Activated T-cell treated with anti-CD3 and anti-CD28 coated beads for 24 hours (primary cell): ENCODE measurements at places on chromosomes 1 and 21.

DNA sequence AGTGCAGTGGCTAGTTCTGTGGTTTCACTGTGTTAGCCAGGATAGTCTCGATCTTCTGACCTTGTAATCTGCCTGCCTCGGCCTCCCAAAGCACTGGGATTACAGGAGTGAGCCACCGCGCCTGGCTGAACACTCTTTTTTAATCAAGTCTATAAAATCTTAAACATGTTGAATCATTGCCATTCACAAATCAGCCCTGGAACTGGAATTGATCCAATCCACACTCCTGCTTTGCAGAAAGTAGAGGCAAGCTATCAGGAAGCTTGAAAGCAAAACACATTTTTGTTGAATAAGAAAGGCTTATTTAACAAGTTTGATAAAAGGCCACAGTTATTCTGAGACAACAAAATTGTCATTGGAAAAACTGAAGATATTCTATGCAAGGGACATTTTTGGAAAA lies 18.3 kb upstream of the EFHD2 start:
- no peak for DNase-seq

- DNase-seq = no peak
Measured at GRCh38 chr1:68969441-68969840, 472.6 kb upstream of the DEPDC1 start.

DNA sequence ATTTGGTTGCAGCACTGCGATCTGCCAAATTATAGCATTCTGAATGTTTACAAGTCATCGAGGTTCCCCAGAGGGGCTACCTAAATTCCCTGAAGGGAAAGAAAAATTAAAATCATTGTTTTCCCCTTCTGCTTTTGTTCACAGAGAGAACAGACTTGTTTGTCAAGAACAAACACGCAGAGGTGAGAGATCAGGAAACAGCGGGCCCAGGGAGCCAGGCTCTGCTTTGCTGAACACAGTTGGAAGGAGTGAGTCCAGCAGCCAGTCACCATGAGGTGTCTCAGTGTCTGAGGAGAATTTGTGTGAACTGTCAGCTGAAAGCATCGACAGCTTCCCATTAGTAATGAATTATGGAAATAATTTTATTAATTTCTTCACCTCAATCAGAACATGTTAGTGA lies 52.5 kb downstream of the RWDD3 start:
- no peak for DNase-seq

GRCh38 chr1:212432661-212433576 lies at the start of gene NENF:
Gene NENF, plus strand, starts transcription at chr1:212432920. Its CDS starts 24 bp downstream, at chr1:212432944.
- peak; percentile 74 for DNase-seq

- DNase-seq = peak; percentile 16
Measured at GRCh38 chr1:7783178-7783711, 846 bp upstream of the PER3 start.

DNA sequence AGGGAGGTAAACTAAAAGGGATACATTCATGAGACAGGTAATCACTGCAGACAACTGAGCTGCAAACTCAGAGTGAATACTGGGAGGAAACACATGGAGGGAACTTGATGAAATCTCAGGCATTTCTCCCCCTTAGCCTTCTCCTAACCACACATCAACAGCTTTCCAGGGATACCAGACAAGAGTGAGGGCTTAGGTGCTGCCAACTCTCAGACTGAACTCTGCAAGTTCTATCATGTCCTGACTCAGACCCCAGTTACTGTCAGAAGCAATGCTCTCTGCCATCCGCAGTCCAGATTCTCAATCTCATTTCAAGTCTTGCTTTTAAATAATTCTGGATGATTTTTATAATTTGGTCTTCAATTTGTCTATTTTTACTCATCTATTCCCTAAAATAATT lies 267.3 kb downstream of the LTN1 start:
- no peak for DNase-seq

DNA sequence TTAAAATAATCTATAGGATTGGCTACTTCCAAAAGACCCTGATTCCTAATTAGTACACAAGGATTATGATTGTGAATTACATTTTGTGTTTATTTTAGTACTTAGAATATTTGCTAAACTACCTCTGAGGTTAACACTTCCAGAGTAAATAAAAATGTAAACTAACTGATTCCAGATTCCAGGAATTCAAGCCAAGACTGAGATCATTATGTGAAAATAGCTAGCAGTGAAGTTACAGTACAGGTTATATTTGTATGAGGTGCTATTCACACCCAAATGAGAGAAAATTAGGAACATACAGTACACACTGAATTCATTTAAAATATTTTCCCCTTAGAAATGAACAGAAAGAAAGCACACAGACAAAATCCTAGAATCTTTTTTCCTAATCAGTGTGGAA lies 28.8 kb downstream of the TTLL7 start:
- DNase-seq = no peak

DNA sequence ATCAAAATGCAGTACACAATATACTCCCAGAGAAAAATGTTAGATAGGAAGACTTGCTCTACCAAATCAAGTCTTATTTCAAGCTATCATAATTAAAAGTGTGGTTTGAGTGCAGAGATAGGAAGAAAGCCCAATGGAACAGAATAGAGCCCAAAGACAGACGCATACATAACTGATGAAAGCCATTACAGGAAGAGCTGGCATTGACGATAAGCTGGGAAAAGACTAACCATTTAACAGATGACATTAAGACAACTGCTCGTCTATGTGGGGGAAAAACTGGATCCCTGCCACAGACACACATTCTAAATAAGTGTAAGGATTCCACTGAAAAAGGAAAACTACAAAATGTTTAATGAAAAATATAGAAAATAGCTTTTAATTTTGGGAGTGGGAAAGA lies 85.5 kb downstream of the NGF start:
- DNase-seq = no peak

GRCh38 chr1:96901783-96902363 lies 180.3 kb downstream of the PTBP2 start:
- no peak for DNase-seq

- no peak for DNase-seq
Measured at GRCh38 chr1:205071028-205071409, 13.2 kb downstream of the TMEM81 start.

GRCh38 chr1:10857687-10858086 lies 61.2 kb upstream of the CASZ1 start:
- DNase-seq = no peak

DNA sequence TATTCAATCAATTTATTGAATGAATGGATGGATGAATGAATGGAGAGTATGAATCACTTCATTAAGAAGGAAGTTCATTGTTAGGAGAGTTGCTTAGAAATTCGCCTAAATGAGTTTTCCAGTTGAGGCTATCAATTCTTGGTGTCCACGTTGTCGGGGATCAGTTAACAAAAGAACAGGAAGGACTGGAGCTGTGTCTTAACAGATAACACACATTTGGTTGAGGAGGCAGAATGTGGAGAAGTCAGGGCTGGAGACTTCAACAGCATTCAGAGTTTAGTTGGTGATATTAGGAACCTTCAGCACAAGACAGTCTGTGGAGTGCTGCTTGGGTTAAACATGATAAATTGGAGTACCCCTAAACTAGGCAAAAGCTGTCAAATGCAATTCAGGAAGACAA lies 33.7 kb downstream of the ZBTB18 start:
- no peak for DNase-seq

DNA sequence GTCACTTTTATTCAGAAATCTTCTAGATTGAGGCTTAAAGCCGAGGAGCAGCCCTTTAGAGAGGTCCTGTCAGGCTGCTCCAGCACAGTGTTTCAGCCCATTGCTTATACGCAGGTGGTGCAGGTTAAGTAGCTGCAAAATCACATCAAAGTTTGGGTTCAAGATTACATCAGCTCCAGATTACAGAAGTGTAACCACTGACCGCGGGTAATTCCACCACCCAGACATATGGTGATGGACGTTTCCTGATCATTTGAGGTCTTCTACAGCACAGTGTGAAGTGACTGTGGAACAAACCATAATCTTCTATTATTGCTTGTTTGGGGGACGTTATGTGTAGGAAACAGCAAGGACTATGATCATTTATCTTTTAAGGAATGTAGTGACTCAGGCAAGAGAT lies 11.8 kb downstream of the C1orf115 start:
- no peak for DNase-seq

DNA sequence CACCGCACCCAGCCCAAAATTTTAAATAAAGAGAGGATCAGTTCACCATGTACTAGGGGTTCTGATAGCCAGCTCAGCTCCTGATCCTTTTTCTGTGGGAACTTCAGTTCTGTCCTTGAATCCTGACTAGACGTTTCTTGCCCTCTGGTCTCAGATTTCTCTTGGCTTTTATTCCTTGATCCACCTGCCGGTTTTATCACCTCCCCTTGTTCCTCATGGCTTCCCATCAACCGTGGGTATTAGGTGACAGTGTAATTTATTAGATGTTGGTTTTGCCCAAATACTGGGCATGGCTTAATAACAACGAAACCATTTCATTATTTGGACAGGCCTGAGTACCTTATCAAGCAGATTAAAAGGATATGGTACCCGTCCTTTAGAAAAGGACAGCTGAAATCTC lies 22.5 kb downstream of the SLC45A1 start:
- no peak for DNase-seq

DNA sequence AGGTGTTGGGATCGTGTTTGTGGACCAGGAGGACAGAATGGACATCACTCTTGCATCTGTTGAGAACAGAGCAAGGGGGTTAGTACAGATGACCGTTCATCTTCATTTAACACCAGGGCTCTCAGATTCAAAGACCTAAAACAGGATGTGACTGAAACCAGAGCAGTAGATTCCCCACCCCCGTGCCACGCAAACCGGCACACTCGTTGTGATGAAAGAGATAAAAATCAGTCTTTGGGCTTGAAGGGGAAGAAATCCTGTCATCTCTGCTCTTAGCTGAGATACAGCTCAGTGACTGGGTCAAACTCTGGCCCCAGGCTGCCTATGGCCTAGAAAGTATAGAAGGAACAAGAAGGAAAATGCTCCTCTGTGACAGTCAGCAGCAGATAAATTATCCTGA lies 146.2 kb upstream of the KRTAP19-8 start:
- DNase-seq = peak; percentile 66

GRCh38 chr1:228944935-228945371 lies 209.7 kb downstream of the RHOU start:
- DNase-seq = no peak

- DNase-seq = no peak
Measured at GRCh38 chr21:42541174-42541573, 27.5 kb downstream of the SLC37A1 start.

GRCh38 chr21:44773291-44773932 lies 28.2 kb downstream of the UBE2G2 start:
- no peak for DNase-seq

GRCh38 chr1:100607628-100608240 lies 69.8 kb downstream of the GPR88 start:
- DNase-seq = no peak

DNA sequence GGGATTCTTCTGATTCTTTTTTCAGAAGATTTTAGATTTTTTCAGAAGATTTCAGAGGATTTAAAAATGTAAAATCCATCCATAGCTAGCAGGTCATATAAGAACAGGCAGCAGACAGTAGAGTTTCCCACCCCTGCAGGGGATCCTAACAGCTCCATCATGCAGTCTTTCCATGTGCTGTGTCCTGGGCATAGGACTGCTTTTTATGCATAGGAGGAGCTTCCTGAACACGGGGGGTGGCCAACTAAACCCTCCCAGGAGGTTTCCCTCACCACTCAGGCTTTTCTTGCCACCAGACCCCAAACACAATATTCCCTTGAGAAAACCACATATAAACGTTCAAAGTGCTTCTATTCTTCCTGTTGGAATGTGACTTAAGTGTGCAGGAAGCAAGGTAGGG lies 90.1 kb upstream of the TNR start:
- DNase-seq = no peak

GRCh38 chr1:203726417-203726867 lies 38.5 kb upstream of the LAX1 start:
- DNase-seq = no peak

- no peak for DNase-seq
Measured at GRCh38 chr1:236800623-236801022, 5.5 kb downstream of the MTR start.

- DNase-seq = no peak
Measured at GRCh38 chr1:53681977-53682685, 56.8 kb downstream of the GLIS1 start.

GRCh38 chr1:157412308-157412707 lies 140.0 kb downstream of the FCRL5 start:
- no peak for DNase-seq

DNA sequence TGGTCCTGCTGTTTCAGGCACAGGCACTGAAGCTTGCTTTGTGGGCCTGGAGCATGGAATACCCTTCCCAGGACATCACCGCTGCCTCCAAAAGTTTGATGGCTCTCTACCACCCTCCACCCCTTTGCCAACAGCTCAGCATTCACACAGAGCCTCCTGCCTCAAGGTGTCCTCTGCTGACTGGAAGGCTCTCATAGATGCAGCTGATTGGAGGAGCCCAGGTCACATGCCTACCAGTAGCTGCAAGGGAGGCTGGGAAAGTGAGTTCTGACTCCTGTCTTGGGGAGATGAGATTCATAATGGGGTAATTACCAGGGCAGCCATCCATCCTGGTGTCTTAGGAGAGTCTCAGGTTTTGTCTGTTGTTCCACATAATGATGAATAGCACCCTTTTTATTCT lies 124.8 kb upstream of the GRIK3 start:
- DNase-seq = no peak

GRCh38 chr21:39314143-39315027 lies 953 bp upstream of the BRWD1 start:
- peak; percentile 23 for DNase-seq

DNA sequence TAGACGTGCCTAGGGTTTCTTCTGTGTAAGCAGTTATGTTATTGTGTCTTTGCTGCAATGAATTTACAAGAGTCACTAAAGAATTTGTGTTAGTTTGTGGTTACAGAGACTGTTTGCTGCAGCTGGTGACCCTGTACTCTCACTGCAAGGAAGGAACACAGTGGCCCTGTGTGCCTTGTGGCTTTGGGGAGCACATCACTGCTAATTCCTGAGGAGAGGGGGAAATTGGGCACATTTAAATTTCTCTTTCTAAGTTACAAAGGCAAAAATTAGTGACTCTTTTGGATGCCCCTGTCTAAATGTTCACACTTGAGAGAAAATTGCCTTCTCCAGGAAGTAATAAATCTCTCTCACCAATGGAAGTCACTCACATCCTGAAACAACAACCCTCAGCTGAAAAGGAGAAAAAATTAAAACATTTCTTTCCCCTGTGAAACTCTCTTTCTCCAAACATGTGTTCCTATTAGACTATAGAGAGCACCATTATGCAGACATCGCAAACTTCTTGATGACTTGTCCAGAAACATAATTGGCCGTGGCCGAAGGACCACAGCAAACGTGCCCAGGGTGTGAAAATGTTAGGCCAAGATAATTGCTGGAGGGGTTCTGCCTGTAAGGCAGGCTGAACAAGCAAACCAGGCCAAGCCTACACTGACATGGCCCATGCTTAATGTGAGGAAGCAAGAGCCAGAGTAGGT lies 32.3 kb upstream of the SPAG17 start:
- no peak for DNase-seq

- DNase-seq = no peak
Measured at GRCh38 chr1:64516803-64517568, 47.1 kb downstream of the CACHD1 start.

DNA sequence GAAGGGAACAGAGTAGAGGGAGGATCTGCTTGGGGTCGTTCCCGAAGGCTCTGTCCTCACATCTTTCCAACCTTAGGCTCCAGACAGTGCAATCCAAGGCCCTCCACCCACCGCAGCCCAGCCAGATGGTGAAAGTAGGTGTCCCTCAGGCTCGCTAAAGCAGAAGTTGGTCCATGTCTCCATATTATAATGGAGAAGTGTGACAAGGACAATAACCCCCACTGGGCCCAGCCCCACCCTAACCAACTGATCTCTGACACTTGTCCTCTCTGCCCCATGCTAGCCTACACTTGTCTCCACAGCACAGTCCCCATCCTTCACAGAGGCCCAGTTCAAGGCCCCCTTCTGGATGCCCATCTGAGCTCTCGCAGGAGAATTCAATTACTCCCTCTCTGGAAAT lies 48.7 kb downstream of the DMAP1 start:
- no peak for DNase-seq

GRCh38 chr1:79629414-79629813 lies 622.9 kb upstream of the ADGRL4 start:
- DNase-seq = no peak
